M059J (cell line): ENCODE measurements at places on chromosomes 1 and 21. TPM values are rescaled to one million over a fixed set of nuclear protein-coding genes. Genes with fewer than 3 reads are reported as not detected.

VHLL gene
- total RNA-seq: not detected in 2 replicates

DARS2 gene
- 28.3 and 33.6 TPM in 2 replicates for total RNA-seq

OR2L5 gene
- total RNA-seq: not detected in 2 replicates

DNA sequence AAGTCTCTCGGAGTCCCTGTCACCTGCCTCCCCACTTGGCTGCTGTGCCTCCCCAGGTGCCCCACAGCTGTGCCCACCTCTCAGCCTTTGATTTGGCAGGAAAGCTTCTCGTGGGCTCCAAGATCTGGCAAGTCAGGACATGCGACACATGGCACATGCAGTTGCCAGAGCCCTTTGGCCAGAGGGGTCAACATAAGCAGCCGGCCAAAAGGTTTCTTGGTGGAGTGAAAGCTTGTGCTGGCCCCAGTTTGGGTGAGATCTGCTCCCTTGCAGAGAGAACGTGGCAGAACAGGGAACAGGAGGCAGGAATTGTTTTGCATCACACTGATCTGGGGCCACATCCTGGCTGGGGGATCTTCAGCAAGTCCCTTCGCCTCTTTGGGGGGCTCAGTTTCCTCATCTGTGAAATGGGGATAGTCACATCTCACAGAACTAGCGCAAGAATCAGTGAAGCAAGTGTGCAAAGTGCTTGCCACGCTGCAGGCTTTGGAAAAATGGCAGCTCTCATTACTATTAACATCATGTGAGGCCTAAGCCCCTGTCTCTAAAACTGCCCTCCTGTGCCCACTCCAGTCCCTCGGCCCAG is 232.6 kb downstream of the TRABD2B start:
- no peak for DNase-seq

DNA sequence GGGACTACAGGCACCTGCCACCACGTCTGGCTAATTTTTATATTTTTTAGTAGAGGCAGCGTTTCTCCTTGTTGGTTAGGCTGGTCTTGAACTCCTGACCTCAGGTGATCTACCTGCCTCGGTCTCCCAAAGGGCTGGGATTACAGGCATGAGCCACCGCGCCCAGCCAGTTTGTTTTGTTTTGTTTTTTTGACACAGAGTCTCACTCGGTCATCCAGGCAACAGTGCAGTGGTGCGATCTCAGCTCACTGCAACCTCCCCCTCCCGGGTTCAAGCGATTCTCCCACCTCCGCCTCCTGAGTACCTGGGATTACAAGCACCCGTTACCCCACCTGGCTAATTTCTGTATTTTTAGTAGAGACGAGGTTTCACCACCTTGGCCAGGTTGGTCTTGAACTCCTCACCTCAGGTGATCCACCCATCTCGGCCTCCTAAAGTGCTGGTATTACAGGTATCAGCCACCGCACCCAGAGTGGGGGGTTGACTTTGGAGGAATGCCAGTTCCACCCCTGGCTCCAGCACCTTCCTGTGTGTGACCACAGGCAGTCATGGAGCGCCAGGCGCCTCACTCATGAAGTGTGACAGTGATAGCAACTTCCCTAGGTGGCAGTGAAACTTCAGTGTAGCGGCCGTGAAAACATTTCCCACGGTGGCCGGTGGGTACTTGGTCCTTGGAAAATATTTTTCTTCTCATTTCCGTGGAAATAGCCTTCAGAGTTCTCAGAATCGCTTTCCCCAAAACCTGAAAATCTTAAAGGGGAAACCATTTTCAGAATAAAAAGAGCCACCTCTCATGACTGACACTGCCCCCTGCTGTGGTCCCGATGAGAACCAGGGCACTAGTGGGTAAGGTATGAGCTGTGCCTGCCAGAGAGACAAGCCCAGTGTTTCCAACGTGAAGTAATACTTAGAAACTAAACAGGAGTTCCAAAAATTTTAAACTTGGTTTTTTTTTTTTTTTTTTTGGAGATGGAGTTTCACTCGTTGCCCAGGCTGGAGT is 48.6 kb downstream of the WDR4 start:
- DNase-seq: no peak

TDRD5 gene
- total RNA-seq: not detected in 2 replicates

TMEM240 gene
- total RNA-seq: 0.15 TPM in 1 of 2 replicates, not detected in the other

- DNase-seq: peak; percentile 58
Observed at GRCh38 chr1:205658943-205659581, 21.2 kb downstream of the SLC45A3 start.

- DNase-seq: no peak
Observed at GRCh38 chr1:25994402-25995150, 3.3 kb downstream of the PAFAH2 start.

GRCh38 chr1:177020851-177021589 is 143.5 kb downstream of the ASTN1 start:
- no peak for DNase-seq
